ENCODE measurements at places on chromosomes 5 and 9. TPM values are rescaled to one million over a fixed set of nuclear protein-coding genes. Genes with fewer than 3 reads are reported as not detected.
A peak's percentile ranks its signal among the peaks of the same experiment; 100 is the strongest.

Gene KIF27
- total RNA-seq: 6.8 TPM

Gene TEX53
- not detected for total RNA-seq

Gene CARD9
- 2.6 TPM for total RNA-seq

Gene GZMA
- total RNA-seq: 5.4 TPM

DNA sequence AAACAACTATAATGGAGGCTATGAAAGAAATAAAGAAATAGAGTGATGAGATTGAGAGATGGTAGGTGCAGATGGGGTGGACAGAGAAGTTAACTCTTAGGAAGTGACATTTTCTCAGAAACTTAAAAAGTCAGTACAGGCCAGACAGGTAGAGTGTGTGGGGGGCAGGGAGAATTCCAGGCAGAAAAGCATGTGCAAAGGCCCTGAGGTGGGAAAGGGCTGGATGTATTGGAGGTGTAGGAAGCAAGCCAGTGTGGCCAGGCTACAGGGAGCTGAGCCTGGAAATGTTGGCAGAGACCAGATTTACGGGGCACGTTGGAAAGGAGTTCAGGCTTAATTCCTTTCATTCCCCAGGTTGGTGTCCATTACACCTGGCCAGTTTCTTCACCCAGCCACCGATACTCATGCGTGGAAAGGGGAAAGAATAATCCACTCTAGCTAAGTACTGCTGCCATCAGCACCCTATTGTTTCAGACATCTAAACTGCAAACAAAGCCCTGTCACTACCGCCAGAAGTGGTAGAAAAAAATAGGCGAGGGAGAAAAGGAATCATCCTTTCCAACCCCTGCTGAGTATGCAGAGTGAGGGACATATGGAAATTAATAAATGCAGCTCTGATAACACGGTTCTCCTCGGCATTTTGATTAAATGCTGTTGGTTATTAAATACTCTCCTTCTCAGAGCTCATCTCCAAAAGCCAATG, 116.8 kb upstream of the GPR151 start:
- no peak overlapping the region for H3K4me3 ChIP-seq
- H3K4me1 ChIP-seq: no peaks in the 10 kb centered on the region
- no peaks in the 10 kb centered on the region for H3K36me3 ChIP-seq

GRCh38 chr9:123003466-123003865, 30.0 kb upstream of the GPR21 start:
- no peak overlapping the region for H3K27ac ChIP-seq
- H3K4me3 ChIP-seq: no peak overlapping the region
- H3K27me3 ChIP-seq: no peaks in the 10 kb centered on the region
- no peaks in the 10 kb centered on the region for H3K4me1 ChIP-seq

- no peak for DNase-seq
- H3K27me3 ChIP-seq: no peaks in the 10 kb centered on the region
- H3K27ac ChIP-seq: no peak overlapping the region
- no peaks in the 10 kb centered on the region for H3K4me1 ChIP-seq
- H3K36me3 ChIP-seq: peaks cover 2% of the 10 kb centered on the region
Measured at GRCh38 chr9:131892162-131892707, 152.4 kb upstream of the RAPGEF1 start.

DNA sequence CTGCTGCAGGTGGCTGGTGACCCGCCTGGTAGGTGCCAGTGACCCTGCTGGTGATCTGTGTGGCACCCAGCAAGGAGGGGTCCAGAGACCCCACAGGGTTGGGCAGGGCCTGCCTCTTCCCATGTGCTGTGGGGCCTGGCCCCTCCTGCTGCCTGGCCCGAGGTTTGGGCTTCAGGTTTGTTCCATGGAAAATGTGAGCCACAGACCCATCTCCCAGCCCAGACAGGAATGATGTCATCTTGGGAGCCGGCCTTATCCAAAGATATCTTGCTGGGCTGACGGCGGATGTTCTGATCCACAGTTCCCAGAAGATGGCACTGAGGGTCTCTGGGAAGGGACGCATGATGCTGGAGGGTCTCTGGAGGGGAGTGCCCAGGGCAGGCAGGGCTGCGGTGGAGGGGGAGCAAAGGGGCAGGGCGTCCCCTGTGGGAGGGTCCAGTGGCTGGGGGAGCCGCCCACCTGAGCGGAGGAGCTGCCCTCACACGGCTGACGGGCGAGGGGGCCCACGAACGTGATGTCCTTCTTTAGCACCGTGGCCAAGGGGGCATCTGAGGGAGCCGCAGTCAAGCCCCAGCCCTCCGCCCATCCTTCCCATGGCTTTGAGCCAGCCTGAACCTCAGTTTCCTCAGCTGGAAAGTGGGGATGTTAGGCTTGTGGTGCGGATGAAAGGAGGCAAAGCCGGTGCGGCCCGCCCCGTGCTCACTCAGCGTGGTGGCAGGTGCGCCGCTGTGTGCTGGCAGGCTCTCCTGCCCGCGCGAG, 68.1 kb downstream of the COL5A1 start:
- no peak overlapping the region for H3K4me3 ChIP-seq
- no peaks in the 10 kb centered on the region for H3K36me3 ChIP-seq
- H3K27ac ChIP-seq: no peak overlapping the region
- no peaks in the 10 kb centered on the region for H3K4me1 ChIP-seq
- DNase-seq: no peak

DNA sequence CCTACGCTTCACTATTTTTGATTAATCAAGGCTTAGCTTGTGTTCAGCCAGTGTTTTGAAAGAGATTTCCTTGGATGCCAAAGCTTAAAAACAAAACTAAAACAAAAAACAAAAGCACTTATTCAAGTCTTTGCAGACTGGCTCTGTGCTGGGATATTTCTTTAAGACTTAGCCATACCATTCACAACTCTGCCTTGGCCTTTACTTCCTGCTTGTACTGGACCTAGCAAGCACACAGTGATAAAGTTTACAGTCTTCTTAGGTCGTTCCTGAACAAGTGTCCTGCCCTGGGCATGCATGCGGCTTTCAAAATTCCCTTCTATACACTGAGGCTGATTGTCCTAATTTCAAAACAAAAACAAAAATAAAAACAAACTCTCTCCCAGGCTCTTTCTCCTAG, 20.7 kb downstream of the FBXL17 start:
- no peaks in the 10 kb centered on the region for H3K27me3 ChIP-seq
- H3K36me3 ChIP-seq: peaks cover under 1% of the 10 kb centered on the region
- no peaks in the 10 kb centered on the region for H3K4me1 ChIP-seq
- H3K4me3 ChIP-seq: no peak overlapping the region
- no peak for DNase-seq
- H3K27ac ChIP-seq: no peak overlapping the region

DNA sequence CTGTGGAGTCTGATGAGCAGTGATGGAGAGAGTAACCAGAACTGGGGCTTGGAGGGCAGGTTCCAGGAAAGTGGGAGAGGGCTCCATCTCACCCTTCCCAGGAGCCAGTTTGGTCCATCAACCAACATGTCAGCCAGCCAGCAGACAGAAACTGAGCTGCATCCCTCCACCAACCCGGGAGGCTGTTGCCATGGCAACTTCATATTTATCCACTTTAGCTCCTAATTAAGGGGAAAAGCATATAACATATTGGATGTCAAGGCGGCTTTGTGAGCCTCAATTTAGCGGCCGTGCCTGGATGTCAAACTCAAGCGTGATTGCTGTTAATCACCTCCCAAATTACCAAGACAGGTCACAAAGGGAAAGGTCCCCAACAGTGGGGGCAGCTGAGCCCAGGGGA, 81.5 kb upstream of the ARAP3 start:
- H3K4me1 ChIP-seq: no peaks in the 10 kb centered on the region
- H3K36me3 ChIP-seq: no peaks in the 10 kb centered on the region
- no peak overlapping the region for H3K27ac ChIP-seq
- no peak for DNase-seq
- H3K4me3 ChIP-seq: no peak overlapping the region
- no peaks in the 10 kb centered on the region for H3K27me3 ChIP-seq

- DNase-seq: peak; percentile 78
- no peaks in the 10 kb centered on the region for H3K36me3 ChIP-seq
- H3K27ac ChIP-seq: peak overlapping the region; percentile 73
- no peaks in the 10 kb centered on the region for H3K4me1 ChIP-seq
Measured at GRCh38 chr5:95858023-95858461, 35.5 kb upstream of the GLRX start.

- no peak for DNase-seq
- H3K4me3 ChIP-seq: no peak overlapping the region
- H3K4me1 ChIP-seq: peaks cover 7% of the 10 kb centered on the region
- H3K36me3 ChIP-seq: no peaks in the 10 kb centered on the region
Measured at GRCh38 chr9:121564504-121565260, 65.0 kb upstream of the GGTA1 start.

DNA sequence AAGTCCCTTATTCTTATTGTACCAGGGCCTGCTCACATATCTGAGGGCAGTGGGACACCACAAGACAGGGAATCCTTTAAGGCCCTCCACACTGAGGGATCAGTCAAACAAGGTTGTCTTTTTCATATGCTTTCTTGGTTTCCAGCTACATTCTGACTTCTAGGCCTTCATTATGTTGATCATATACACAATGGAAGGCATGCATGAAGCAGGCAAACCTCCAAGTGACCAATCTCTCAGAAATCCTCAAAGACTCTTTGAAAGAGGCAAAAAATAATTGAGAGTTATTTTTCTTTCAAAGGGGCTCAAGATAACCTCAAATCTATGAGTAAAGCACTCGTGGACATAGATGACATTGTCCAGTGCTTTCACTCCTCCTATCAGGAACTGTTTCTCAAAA, 1195.9 kb upstream of the ACO1 start:
- H3K27me3 ChIP-seq: no peaks in the 10 kb centered on the region
- no peaks in the 10 kb centered on the region for H3K4me1 ChIP-seq
- no peaks in the 10 kb centered on the region for H3K36me3 ChIP-seq
- H3K4me3 ChIP-seq: no peak overlapping the region
- no peak for DNase-seq

DNA sequence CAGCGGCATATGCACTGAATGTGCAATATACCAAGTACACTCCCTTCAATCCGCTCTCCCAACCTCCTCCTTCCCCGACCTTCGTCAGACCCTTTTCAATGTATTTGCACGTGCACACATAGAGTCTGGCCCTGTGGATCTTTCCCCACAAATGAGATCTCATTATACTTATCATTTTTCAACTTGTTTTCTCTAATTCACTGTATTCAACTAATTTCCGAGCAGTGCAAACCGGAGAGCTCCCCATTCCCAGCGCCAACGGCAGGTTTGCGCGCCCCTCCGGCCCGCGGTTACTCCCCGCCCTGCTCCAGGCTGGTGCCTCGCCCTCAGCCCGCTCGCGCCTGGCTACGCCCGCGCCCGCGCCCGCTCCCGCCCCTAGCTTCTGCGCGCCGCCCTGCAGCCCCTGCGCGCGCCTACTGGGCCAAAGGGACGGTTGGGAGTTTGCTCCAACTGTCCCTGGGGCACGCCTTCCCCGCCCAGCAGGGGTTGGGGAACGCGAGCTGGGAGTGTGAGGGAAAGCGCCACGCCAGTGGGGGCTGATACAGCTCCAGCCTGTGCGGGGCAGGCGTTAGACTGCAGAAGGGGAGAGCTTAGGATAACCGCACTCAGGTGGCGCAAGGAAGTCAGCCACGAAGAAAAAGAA, 3.3 kb upstream of the CDC20B start:
- H3K4me3 ChIP-seq: no peak overlapping the region
- no peaks in the 10 kb centered on the region for H3K4me1 ChIP-seq
- DNase-seq: no peak
- no peak overlapping the region for H3K27ac ChIP-seq
- no peaks in the 10 kb centered on the region for H3K27me3 ChIP-seq
- no peaks in the 10 kb centered on the region for H3K36me3 ChIP-seq
